CD4-positive, alpha-beta T cell treated with Interleukin-17A for 4 hours (primary cell): ENCODE measurements at places on chromosomes 12 and 14.

GRCh38 chr14:87712396-87713090, 280.4 kb downstream of the GALC start:
- no peak for DNase-seq

DNA sequence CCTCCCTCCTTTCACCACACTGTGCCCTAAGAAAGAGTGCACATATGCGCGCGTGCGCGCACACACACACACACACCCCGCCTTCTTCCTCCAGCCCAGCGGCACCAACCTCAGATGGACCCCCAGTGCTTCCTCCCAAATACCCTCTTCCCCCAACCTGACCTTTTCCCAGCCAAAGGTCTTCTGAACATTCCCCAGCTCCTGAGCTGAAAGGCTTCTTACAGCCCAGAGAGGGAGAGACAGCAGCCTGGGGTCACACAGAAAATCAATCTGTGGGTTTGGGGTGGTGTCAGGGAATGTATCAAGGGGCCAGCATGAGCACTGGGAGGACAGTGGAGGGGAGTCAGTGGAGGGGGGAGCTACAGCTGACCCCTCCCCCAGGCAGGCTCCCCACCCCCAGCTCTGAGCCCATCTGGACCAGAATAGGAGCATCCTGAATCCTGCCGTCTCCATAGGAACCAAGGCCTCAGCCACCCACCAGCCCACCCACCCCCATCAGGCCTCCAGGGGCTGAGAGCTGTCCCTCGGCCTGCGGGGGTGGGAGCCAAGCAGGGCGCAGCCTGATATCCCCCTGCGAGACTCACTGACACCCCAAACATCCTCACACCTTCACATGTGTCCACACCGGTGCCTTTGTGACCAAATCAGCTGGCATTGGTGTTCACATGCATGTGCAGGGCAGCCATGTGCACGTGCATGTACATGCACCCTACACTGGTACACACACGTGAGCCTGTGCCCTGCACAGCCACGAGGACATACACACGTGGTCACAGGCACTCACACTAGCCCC, 5.7 kb downstream of the RASAL1 start:
- no peak for DNase-seq

DNA sequence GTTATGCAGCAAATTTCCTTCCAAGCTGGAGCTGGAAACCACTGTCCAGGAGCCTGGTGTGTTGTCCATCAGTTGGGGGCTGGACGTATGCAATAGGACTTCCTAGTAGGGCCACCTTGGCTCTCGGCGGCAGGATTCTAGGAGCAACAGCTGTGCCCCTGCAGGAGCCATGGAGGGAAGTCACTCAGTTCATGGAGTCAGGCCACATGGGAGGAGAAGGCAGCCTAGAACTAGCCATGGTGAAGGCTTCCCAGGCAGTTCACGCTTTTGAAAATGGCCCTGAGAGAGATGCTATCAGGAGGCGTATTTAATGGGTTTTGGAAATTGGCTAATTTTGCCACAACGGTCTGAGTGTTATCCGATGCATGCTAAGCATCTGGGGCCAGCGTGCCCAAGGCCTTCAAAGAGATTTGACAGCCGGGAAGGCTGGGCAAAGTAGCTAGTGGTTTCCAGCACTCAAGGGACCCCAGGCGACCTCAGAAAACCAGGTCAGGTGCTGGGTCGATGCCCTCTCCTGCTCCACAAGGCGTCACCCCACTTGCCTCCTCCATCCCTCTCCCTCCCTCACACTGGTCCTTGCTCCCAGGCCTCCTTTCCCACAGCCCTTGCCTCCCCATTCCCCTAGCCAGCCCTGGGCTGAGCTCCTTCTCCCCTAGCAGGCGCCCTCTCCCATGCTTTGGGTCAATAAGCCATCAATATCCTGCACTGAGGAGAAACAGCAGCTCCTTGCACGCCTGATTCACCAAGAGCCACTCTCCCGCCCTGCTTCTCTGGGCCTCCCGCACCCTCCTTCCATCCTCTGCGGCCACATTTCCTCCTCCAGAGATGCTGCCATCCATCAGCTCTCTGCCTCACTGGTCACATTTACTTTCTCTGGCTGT, 30.9 kb upstream of the SYNDIG1L start:
- no peak for DNase-seq

DNA sequence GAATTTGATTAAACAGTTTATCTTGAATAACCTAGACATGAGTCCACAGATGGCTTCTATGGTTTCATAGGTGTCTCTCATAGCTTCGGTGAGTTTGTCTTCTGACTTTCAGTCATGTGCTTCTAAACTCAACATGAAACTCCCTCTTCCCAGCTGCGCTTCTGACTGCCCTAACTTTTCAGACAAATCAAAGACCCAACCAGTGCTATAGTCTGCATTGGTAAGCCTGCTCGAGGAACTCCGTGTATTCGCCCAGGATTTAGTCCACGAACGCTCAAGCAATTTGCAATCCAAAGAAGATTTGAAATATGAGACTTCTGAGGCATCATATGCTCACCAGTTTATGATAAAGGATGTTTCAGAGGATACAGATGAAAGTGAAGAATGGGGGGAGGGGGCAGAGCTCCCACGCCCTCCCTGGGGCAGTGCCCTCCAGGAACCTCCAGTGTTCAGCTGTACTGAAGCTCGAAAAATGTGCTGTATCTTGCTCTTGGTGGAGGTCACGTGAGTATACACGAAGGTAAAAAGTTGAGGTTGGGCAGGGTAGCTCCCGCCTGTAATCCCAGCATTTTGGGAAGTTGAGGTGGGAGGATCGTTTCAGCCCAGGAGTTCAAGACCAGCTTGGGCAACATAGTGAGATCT, 5.2 kb upstream of the RILPL2 start:
- DNase-seq: no peak

DNA sequence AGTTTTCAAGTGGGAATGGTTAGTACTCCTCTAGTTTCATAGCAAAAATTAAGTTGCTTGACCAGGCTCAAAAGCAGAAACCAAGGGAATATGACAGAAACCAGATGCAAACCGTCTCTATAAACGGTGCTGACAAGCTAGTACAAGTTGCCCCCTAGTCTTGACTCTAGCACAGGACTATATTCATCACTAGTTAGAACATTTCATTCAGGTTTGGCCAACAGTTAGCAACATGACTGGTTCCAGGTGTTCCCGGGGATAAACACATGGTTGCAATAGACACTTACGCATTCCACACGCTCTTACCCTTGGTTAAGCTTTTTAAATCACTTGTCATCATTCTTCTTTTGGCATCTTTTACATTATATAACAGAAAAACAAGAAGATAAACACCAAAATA, 103.6 kb downstream of the SCFD1 start:
- no peak for DNase-seq

DNA sequence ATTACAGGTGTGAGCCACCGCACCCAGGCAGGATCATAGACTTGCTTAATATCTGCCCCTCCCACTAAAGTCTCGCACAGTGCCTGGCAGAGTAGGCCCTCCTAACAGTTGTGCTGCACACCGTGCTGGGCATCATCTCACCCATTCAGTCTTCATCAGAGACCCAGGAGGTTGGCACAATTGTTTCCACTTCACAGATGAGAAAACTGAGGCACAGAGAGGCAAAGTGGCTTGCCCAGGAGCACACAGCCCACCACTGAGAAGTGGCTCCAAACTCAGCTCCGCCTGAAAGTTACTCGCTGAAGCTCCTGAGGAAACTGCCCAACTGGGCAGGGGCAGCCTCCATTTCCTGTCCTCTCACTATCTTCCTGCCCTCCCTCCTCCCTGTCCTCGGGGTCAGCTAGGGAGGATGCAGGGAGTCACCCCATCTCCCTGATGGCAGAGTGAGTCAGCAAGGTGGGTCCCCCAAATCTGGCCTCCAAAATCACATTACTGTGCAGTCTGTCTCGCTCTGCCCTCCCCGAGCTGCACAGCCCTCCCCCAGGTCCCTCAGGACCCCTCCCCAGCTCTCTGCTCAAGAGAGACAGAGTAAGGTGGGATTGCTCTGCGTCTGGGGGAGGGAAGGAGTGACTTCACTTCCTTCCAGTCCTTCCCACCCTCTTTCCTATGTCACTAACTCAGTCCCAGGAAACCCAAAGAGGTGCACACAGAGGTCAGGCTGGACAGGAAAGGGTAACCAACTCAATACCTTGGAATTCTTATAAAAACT, 5.7 kb downstream of the SLC8B1 start:
- no peak for DNase-seq

DNA sequence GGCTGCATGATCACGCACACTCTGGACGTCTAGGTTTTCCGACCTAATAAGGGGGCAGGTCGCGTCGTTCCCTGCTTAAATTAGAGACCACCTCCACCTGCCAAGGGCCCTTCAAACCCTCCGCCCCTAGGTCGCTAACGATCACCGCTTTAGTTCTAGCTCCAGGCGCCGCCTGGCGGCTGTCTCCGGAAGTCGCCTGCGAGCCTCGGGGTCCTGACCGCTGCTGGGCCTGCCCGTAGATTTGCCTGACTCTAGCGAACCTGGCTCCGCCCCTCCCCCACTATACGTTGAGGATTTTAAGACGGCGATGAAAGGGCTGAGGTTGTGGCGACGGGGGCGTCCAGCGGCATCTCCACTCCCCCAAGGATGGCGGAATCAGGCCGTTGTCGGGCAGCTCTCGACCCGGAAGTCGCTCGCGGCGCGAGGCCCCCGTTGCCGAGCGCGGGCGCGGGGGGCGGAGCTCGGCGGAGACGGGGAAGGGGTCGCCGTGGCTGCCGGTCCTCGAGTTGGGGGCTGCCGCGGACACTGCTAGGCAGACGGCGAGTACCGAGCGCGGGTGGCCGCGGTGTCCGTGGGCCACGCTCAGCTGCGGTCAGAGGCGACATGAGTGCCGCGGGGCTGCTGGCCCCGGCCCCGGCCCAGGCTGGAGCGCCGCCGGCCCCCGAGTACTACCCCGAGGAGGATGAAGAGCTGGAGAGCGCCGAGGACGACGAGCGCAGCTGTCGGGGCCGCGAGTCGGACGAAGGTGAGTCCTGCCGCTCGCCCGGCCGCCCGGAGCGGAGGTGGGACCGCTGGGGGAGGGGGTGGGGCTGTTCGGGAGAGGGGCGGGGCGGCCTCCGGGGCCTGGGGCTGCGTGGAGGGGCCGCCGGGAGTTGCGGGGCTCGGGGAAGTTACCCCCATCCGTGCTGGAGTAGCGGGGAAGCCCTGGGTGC, at the start of gene SUDS3:
Gene SUDS3, plus strand, starts transcription at position 467 of the 932 bp plus-strand sequence. Its CDS starts 137 bp downstream, at position 604.
- DNase-seq: peak; percentile 96

GRCh38 chr14:39229601-39230110, 4.1 kb upstream of the MIA2 start:
- no peak for DNase-seq

- no peak for DNase-seq
Measured at GRCh38 chr12:109736552-109737108, 23.0 kb downstream of the FAM222A start.

- no peak for DNase-seq
Measured at GRCh38 chr12:123055281-123055766, 74.8 kb downstream of the ARL6IP4 start.

- no peak for DNase-seq
Measured at GRCh38 chr12:130240831-130241590, 78.7 kb downstream of the FZD10 start.

GRCh38 chr12:108778053-108778452, 46.7 kb upstream of the CORO1C start:
- no peak for DNase-seq

GRCh38 chr14:21220874-21221477, 48.3 kb downstream of the HNRNPC start:
- DNase-seq: no peak

- DNase-seq: no peak
Measured at GRCh38 chr12:25501549-25501948, 51.5 kb downstream of the LMNTD1 start.

- DNase-seq: no peak
Measured at GRCh38 chr14:37900561-37900960, 305.1 kb downstream of the TTC6 start.

DNA sequence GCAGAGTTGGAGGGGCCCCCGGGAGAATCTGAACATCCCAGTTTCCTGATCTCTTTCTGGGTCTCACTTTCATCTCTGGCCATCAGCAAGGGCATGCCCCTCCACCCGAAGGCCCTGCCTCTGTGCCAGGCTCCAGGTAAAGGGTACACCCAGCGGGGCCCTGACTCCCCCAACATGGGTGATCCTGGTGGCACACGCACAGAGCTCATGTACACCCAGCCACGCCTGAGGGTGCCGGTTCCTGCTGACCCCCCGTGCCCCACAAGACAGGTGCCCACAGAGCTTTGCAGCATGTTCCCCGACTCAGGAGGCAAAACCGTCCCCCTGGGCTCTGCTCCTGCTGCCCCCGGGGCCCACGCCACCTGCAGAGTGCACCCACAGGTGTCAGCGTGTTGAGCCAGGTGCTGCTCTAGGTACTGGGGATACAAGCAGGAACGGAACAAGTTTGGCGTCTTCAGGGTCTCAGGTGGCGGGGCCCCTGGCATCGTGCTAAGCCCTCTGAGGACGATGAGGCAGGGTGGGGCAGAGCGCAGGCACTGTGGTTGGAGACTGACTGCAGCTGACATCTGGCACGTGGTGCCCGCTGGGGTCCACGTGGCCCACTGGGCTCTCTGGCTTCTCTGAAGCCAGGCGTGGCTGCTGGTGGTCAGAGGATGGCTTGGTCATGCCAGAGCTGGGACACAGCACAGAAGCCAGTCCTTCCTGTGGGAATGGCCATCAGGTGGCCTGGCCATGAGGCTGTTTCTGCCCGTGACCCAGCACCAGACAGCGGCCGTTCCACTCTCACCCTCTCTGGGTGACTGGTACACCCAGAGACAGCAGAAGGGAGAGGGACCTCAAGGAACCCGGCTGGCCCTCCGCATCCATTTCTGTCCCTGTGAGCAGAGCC, 13.8 kb downstream of the BAG5 start:
- no peak for DNase-seq

- DNase-seq: peak; percentile 72
Measured at GRCh38 chr12:57765003-57765697, 1.7 kb downstream of the CYP27B1 start.

DNA sequence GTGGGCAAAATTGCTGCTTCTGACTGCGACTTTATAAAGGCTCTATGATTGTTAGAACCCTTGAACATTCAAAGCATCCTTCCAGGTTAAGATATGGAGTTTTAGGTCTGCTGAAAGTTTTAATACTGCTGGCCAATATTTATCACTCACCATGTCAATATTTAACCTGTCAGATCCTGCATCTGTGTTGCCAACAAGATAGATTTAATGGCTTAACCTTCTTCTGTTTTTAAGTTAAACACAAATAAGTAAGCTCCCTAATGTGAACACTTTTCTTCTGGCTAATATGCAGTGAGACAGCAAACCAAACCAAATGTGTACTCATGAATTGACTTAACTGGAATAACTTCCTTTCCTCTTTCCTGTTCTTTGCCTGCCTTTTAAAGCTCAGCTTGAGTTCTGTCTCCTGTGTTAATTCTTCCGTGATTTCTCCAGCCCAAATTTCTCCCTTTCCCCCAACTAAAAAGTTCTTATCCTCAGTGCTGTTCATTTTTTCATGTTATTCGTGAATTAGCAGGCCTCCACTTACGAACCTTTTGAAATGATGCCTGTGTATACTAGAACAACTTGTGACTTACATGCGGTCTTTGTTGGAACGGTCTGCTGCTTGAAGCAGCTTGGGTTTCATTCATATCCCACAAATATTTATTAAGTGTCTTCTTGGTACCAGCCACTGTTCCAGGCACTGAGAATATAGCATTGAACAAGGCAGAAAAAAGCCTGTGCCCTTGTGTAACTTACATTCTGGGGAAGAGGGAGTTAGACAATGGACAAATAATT, 9.1 kb downstream of the FBXW8 start:
- DNase-seq: no peak
